A673 (cell line): ENCODE measurements at places on chromosomes 4 and X. TPM values are rescaled to one million over a fixed set of nuclear protein-coding genes. Genes with fewer than 3 reads are reported as not detected.

GRCh38 chr4:105568584-105568983 lies 16.2 kb downstream of the ARHGEF38 start:
- no peak for DNase-seq

GRCh38 chr4:113153529-113154101 lies 104.2 kb downstream of the ANK2 start:
- DNase-seq, result peak; percentile 18

- DNase-seq, result no peak
These were observed 74.4 kb downstream of the MBNL3 start for GRCh38 chrX:132414404-132414803.

DNA sequence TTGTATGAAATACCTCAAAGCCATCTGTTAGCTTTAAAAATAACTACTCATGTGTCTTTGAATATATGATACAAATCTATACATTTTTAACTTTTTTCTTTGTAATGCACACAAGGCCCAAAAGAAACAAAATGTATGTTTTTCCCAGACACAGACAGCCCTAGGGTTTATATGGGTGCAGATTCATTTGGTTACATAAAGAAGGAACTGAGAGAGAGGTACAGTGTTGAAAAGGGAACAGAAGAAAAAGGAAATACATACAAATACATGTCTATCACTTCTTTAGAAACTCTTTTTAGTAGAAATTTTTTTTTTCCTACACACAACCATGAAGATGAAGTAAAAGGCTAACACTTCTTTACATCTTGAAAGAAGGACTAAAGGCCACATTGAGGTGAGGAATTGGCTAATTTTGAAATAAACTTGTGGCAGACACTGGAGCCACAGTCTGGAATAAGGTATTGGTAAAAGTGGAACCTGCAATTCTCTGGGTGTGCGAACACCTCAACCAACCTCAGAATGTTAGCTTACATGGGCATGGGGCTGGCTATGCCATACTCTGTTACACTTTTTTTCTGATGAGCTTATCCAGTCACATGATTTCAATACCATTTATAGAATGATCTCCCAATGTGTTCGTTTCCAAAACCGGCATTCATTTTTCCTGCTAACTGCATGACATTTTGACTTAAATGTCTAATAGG lies 67.9 kb downstream of the FAM47C start:
- no peak for DNase-seq

DNA sequence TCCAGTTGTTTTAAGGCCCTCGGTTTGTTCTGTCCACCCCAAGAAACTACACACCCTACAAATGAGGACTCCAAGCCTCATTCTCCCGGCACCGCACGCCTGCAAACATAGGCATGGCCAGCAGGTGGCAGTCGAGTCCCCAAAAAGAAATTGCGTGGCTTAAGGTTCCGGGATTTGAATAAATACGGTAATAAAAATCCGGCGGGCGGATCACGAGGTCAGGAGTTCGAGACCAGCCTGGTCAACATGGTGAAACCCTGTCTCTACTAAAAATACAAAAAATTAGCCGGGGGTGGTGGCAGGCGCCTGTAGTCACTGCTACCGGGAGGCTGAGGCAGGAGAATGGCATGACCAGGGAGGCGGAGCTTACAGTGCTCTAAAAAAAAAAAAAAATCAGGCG lies 21.8 kb upstream of the CSF2RA start:
- DNase-seq, result peak; percentile 85

Gene PTPN13
- total RNA-seq, result 103 and 107 TPM in 2 replicates

Gene MBNL3
- total RNA-seq, result 38.0 and 42.2 TPM in 2 replicates
